DMS153 (cell line): ENCODE measurements at places on chromosomes 2 and 18.

GRCh38 chr2:77104554-77104953, 417.6 kb downstream of the LRRTM4 start:
- DNase-seq, result no peak

DNA sequence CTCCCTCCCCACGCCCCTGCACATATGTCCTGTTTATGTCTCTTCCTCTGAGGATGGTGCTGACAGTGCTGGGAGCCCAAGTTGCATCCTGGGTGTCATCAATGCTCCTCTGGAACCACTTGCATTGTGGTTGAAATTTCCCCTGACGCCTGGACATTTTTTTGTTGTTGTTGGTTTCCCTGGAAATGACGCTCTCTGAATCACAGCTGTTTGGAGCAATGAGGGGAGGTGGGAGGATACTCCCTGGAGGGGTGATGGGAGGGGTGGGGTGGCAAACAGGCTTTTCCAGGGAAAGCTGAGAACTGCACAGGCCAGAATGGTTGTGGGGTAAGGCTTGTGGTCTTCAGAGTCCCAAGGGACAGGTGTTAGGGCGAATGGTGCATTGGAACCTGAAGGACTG, 29.6 kb downstream of the CELF4 start:
- DNase-seq, result no peak

GRCh38 chr2:18132697-18133096, 254.2 kb downstream of the KCNS3 start:
- DNase-seq, result no peak

DNA sequence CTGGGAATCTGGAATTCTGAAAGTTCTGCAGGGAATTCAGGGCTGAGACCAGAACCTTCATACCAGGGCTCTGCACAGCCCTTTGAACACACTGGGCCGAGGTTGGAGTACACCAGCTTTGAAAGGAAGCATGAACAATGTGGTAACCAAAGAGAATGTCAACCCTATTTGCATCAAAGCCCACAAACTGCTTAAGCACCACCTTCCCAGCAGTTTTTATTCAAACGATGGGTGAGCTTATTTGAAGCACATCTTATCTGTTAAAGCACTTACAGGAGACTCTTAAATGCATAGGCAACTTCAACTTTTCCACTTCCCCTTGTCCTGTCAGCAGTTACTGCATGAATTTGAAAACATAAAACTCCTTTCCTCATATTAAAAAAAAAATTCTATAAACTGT, 96.6 kb downstream of the TXNL1 start:
- DNase-seq, result no peak

DNA sequence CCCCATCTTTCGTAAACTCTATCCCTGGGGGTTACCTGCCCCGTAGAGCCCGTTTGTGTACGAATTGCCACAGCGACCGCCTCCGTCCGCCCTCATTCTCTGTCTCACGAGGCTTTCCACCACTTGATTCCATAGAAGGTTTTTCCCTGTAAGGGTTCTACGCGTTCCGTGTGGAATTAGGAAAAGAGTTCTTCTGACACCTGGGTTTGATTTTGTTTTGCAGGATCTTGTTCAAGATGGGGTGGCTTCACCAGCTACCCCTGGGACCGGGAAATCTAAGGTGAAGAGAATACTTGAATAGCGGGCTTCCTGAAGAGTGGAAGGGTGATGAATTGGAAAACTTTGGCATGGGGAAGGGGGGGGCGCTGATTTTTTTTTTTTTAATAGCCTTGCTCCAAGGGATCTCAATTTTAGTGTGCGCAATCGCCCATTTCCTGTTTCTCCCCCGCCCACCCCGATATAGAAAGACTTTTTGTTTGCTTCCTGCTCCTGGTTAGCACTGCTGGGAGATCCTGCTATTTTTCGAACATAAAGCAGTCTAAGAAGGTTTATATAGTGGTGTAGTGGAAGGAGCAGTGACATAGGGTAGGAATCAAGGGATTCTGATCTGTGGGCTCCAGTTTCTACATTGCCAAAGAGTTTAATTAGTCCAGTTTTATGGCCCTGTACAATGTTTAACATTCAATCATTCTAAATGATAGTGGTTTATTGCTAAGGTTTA, 564 bp downstream of the GCC2 start:
- peak; percentile 24 for DNase-seq

DNA sequence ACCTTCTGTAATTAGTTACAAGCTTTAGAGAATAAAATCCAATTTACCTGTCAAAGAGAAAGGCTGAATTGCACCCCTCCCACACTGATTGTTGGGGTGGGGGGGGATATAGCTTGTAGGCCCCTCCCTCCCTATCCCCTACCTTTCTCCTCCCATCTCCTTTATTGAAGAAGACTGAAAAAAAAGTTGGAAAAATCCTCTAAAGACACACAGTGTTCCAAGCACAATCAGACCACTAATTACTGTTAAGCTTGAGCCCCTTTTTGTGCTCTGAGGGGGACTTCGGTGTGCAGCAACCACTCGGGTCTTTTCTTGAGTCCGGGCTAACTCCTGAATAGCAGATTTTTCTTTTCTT, 43.0 kb upstream of the FZD5 start:
- DNase-seq, result no peak

- peak; percentile 83 for DNase-seq
Measured at GRCh38 chr2:96832754-96833507, 10.9 kb downstream of the ANKRD23 start.

- DNase-seq, result no peak
Measured at GRCh38 chr2:160942476-160943142, 217.6 kb upstream of the TANK start.

GRCh38 chr18:79639072-79639829, 40.4 kb upstream of the CTDP1 start:
- DNase-seq, result no peak

- no peak for DNase-seq
Measured at GRCh38 chr2:197307933-197308521, 2.6 kb downstream of the ANKRD44 start.

DNA sequence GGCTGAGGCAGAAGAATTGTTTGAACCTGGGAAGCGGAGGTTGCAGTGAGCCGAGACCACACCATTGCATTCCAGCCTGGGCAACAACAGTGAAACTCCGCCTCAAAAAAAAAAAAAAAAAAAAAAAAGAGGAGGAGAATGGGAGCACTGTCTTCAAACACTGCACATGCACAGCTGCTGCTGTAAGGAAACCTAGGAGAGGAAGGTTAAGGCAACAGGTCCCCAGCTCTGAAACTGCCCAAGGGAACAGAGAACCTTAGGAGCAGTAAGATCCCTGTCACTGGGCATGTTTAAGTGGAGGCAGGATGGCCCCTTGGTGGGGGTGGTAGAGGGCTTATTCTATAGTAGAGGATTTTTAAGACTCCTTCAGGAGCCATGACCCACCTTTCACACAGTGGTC, 111.2 kb downstream of the CLIP4 start:
- no peak for DNase-seq

- DNase-seq, result peak; percentile 34
Measured at GRCh38 chr2:19611491-19612332, 253.3 kb upstream of the OSR1 start.

- DNase-seq, result no peak
Measured at GRCh38 chr2:44983836-44984604, 25.2 kb downstream of the SIX2 start.

DNA sequence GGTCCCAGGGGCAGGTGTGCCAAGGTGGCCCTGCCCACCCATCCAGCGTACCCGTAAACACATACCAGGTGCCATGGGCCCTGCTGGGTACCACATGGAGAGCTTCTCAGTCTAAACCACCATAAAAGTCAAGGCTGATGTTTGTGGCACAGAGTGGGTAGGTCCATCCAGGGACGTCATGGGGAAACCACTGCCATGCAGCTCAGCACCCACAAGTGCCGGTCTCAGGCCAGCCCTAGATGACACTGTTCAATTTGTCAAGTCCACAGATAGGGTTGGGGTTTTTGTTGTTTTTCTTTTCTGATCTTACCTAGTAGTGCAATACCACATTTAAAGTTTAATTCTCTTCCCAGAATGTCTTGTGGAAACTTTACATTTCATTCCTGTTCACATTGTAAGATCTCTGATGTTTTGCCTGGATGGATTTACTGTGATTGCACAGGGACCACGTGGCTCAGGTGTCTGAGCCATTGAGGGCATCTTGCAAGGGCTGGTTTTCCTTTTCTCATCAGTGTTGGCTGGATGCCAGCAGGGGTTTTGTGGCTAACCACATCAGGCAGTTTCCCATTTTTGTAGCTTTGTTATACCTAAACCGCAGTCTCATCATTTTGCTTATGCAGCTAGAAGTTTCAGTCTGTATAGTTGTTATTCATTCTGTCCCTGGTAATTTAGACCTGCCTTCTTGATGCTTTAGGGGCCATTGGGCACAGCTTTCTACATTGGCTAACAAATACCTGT, 64.7 kb downstream of the STK25 start:
- DNase-seq, result no peak

DNA sequence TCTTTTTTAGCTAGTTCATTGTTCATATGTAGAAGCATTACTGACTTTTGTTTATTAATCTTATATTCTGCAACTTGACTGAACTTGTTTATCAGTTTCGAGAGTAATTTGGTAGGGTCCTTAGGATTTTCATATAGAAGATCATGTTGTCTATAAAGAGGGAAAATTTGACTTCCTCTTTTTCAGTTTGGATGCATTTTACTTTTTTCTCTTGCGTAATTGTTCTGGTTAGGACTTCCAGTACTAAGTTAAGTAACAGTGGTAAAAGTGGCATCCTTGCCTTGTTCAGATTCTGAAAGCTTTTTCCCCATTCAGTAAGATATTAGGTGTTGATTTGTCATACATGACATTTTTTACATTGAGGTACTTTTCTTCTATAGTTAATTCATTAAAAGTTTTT, 726.0 kb downstream of the KCNJ3 start:
- no peak for DNase-seq

DNA sequence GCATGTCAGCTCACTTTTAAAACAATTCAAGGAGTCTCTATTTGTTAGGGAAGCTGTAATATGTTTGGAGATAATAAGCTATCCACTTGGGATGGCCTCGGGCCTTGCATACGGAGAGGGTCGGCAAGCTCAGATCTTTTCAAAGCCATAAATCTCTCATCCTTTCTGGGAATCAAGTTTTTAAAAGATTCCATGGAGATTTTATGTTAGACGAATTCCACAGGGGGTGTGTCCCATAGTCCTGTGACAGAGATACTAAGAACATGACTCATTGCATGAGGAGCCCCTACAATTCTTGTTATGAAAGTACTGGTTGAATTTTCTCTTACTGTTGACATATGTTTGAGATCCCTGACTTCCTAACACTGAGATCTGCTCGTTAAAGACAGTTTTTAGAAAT, 108.7 kb downstream of the FEZ2 start:
- DNase-seq, result no peak

DNA sequence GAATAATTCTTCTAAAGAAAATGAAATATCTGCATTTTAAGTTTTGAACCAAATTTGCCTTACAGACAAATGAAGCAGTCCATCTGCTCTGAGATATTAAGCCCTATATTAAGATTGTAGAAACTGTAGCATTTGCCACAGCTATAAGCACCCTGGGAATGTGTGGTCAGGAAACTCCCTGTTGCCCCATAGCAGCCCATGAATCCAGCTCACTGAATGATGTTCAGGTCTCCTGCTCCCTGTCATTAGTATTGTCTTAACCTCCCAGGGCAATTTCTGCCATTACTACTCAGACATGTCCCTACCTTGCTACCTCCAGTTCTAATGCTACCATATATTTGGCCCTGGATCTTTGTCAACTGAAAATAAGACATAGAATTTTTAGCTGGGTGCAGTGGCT, 41.1 kb downstream of the CDK15 start:
- no peak for DNase-seq

GRCh38 chr2:166862468-166863132, 25.7 kb upstream of the XIRP2 start:
- DNase-seq, result no peak

GRCh38 chr18:49863769-49864621, 50.7 kb upstream of the ACAA2 start:
- no peak for DNase-seq

- DNase-seq, result no peak
Measured at GRCh38 chr2:85468096-85468703, 49.7 kb downstream of the SH2D6 start.

DNA sequence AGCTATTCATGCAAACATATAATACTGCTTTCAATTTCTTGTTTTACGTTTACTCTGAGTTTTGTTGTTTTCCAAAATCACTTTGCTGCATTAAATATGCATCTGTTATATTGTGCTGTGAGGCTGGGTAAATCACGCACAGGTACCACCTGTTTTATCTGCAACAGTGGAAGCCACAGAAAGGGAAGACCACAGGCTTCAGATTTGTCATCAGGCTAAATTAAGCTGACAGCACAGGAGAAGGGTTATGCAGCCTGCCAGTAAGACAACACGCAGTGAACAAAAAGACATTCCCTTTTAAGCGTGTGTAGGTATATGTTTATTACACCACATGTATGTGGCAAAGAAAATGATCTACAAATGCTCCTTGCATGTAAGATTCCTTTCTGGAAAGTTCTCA, 38.2 kb downstream of the ZNF516 start:
- no peak for DNase-seq

DNA sequence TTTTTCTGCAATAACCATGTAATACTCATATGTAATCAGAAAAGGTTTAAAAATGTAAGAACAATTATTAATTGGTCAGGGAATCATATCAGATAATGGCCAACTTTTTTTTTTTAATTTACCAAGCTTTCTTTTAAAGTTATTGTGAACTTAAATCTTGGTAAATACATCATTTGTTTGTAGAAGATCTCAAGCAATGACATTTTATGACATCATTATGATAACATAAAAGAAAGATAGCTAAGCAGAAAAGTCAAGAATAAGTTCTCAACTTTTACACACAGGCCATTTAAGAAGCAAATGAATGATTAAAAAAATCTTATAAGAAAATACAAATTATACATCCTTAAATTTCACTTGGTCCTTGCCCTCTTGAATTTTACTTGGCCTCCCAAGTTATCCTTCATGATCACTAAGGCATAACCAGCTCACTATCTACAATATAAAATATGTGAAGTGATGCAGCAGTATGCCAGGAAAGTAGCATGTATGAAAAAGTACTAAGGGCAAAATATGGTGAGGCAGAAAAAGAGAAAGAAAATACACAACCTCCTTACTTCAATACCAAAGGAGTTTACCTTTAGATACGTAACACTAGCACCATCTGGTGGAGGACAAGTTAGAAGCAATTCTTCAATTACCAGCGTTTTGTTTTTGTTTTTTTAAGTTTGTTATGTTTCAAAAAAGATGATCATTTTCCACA, 116.6 kb downstream of the SRBD1 start:
- peak; percentile 57 for DNase-seq

- no peak for DNase-seq
Measured at GRCh38 chr2:46837112-46837454, 78.5 kb downstream of the MCFD2 start.

DNA sequence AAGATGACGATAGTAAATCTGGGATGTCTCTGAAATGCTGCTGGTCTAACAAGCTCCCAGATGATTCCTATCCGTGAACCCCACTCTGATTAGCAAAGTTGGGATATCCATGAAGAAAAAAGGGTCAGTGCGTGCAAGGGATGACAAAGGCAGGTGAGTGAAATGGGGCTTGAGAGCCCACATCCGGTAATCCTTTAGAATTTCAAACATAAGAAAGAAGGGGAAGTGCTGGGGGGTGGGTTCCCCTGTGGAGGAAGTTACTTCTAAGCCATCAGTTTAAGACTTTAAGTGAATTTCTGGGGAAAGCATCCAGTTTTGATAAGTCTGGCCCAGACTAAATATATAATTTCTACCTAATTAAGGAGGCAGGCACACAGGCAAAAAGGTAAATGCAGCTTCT, 209.5 kb downstream of the DPP10 start:
- no peak for DNase-seq

GRCh38 chr2:8049176-8049575, 632.7 kb upstream of the ID2 start:
- no peak for DNase-seq
